CD4-positive, alpha-beta T cell treated with Interferon gamma for 1 hour (primary cell): ENCODE measurements at places on chromosomes 6 and 20.
A peak's percentile ranks its signal among the peaks of the same experiment; 100 is the strongest.

DNA sequence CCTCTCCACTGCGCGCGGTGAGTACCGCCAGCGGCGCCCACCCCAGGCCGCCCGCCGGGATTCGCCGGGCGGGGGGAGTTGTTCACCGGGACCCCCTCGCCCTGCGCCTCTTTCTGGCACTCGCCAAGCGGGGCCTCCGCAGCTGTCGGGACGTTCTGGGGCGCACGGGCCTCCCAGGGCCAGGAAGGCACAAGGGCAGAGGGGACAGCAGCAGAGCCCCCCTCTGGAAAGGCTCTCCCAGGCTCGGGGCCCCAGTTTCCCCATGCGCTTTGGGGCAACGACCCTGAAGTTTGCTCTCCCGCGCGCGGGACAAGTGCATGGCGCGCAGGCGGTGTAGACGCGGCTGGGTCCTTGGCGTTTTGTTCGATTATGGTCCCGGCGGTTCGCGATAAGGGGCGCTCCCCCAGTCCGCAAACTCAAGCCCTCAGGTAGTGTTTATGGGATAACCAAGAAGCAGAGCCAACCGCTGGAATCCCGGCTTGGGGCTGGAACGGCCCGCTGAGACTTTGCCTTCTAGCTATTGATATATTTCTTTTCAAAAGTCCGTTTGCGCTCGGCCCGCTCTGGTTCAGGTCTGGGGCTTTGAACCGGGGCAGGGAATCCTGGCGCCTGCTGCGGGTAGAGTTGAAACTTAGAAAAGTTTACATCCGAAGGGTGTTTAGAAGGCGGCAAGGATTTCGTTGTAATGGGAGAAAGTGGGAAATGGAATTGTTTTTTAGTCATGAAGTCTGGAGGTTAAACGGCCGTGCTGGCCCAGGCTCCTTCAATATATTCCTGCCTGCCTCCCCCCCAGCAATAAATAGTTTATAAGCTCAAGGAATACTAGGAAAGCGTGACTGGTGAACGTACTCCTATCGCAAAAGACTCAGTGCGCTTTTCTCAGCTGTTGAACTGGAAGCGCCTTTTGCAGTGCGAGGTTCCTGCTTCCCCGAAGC is 595 bp downstream of the EYA2 start:
- DNase-seq: no peak

DNA sequence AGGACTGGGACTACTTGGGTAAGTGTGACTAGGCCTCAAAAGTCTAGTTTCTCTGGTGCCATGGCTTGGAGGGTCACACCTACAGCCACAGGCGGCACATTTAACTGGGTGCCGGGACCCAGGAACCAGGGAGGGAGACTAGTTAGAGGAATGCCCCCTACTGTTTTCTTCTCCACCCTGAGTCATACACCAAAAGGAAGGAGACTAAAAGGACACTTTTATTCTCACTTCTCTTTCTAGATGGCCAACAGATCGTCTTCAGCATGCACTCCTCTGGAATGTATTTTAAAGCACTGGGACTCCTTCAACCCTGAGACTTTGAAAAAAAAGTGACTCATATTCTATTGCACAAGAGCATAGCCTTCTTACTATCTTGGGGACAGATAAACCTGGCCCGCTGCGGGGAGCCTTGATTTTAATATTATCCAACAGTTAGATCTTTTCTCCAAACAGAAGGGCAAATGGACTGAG is 33.4 kb downstream of the PLN start:
- DNase-seq: no peak

GRCh38 chr6:50816947-50817645 is 1.6 kb upstream of the TFAP2B start:
- no peak for DNase-seq

- DNase-seq: no peak
Measured at GRCh38 chr6:2545383-2546038, 205.2 kb downstream of the MYLK4 start.

DNA sequence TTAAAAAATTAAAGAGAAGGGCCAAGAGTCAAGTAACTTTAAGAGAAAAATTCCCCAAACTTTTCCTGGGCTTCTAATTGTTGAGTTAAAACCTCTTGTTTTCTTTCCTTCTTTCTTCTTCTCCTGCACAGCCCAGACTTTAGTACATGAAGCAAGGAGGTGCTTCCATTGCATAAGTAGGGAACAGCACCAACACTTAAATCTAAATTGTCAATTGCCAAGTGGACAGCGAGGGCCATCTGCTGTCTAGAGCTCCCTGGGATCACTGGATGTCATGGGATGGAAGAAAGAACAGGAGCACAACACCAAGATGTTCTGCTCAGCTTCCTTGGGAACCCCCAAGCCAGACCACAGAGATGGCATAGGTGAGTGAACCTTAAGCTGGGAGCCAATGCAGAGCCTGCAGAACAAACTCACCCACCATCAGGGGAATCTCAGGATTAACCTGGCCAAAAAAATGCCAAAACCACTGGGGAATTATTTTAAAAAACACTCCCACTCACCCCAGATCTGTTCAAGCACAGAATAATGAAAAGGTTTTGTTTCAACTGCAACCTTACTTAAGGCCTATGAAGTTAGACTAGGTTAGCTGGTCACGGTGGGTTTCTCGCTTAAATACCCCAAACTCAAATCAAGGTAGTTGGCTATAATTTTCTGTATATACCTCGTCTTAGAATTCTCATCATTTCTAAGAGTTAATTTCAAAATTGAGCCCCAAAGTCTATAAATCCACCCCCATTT is 67.8 kb downstream of the TNFRSF21 start:
- no peak for DNase-seq

DNA sequence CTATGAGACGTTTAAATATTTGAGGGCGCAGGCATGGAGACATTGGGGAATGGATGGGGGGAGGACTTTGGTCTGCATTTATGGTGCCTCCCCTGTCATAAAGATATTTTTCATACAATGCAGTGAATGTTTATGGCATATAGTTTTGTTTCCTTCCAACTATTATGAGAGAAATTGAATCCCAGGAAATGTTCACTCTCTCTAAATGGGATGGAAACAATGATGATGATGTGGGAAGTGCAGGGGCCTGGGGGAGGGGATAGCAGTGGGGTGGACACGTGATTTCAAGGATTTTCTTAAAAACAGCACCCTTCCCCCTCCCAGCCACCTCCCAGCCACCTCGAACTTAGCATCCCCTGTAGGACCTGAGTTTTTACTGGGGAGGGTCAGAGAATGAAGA is 69.9 kb downstream of the TOX2 start:
- no peak for DNase-seq

DNA sequence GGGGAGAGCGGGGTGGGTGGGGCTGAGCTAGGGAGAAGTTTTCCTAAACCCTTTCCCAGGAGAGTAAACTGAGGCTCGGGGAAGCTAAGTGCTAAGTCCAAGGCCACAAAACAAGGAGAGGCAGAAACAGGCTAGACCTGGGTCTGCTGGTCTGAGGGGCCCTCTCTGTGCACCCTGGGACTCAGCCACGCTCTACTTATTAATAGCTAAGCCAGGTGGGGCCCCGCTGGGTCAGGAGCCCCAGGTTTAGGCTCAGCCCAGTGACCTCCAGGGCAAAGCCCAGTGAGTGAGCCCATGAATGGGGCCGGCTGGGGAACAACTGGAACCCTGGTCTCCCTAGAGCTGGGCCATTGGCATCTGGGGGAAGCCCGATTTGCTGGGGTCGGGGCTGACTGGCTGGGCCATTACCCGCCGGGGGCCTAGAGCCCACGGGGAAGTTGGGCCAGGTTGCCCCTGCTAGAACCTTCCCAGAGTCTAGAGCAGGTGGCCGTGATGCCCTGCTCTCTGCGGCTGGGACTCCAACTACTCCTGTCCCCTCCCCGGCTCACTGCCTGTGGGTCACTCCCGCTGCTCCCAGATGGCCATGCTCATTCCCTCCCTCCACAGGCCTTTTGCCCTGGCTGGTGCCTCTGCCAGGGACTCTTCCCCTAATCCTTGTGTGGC is 24.1 kb upstream of the NOL4L start:
- no peak for DNase-seq

DNA sequence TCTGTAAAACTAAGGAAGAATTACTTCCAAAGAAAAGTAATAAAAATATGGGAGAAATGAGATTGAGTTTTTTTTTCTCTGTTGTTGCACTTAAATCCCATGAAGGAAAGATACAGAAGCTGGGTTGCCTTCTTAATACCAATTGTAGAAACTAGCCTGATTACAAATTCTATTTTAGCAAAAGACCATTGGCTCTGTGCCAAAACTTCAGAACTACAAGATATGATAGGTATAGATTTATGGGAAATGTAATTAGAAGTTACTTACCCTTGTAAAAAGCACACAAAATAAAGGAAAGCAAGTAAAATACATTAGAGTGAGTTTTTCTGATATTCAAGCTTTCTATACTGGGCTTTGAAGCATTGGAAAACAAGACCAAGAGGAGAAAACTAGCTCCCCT is 73.5 kb upstream of the SCGN start:
- DNase-seq: no peak

GRCh38 chr6:11069760-11070159 is 23.9 kb upstream of the SMIM13 start:
- no peak for DNase-seq

DNA sequence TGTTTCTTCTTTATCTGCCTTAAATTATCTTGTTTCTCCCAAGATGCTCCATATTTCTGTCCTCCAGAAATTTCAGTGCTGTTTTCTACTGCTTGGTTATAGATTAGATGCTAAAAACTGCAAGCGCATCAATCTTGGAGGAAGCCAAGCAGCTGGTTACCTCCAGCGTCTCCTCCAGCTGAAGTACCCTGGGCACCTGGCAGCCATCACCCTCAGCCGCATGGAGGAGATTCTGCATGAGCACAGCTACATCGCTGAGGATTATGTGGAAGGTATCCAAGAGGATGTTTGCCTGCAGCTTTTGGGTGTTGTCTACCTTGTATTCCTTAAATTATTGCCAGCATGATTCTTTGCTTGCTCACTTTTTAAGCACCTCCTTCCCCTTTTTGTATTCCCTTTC is 3.8 kb downstream of the ACTR5 start:
- DNase-seq: no peak

DNA sequence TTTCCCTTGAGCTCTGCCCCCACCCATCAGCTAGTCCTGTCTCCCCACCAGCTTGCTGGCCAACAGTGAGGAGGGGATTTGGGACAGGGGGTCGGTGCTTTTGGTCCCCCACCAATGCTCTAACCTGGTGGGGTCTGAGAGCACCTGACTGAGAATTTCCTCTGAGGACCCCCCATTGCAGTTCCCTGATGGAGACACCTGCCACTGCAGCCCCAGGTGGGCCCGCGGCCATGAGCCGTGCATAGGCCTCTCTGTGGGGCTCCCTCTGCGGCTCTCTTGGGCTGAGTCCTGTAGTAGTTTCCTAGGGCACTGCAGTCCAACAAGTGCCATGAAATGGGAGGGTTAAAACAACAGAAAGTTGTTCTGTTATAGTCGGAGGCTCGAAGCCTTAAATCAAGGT is 172.2 kb upstream of the SNX9 start:
- DNase-seq: no peak

DNA sequence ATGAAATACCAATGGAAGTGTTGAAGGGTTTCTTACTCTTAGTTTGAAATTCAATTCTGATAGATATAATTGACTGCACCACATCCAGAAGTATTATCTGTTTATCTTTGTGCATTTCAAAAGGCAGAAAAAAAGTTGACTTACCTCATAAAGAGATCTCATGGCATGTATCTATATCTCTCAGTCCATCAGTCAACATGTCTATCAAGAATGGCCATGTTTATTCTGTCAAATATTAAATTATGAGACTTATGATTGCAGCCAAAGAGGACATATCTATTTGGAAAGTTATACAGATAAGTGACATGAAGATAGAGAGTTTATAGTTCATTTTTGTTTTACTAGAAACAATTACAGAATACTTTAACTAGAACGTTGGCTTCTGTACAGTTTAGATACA is 277.8 kb downstream of the KHDC1L start:
- no peak for DNase-seq

- DNase-seq: no peak
Measured at GRCh38 chr6:44133003-44133931, 5.9 kb downstream of the TMEM63B start.

DNA sequence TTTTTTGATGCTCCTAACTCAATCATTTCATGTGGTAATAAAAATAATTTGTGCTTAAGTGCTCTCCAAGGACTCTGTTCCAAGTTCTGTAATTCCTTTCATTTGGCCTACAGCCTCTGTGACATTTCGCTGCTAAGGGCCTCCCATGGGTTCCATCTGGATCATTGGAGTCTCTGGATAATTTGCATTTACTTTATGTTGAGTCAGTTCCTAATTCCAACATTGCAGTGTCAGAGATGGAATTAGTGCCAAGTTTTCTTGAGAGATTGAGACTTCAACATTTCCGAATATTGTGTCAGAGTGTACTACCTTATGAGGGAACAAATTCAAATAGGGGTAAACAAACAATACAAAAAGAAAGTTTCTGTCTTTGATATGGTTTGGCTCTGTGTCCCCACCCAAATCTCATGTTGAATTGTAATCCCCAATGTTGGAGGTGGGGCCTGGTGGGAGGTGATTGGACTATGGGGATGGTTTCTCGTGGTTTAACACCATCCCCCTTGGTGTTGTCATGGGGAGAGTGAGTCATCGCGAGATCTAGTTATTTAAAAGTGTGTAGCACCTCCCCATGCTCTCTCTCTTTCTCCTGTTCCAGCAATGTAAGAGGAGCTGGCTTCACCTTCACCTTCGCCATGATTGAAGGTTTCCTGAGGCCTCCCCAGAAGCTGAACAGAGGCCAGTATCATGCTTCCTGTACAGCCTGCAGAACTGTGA is 244.1 kb upstream of the TBX18 start:
- no peak for DNase-seq

GRCh38 chr6:79902046-79902445 is 45.3 kb downstream of the ELOVL4 start:
- DNase-seq: no peak

GRCh38 chr6:6221787-6222535 is 98.5 kb downstream of the F13A1 start:
- no peak for DNase-seq

- DNase-seq: no peak
Measured at GRCh38 chr6:154476494-154476893, 34.0 kb downstream of the CNKSR3 start.

DNA sequence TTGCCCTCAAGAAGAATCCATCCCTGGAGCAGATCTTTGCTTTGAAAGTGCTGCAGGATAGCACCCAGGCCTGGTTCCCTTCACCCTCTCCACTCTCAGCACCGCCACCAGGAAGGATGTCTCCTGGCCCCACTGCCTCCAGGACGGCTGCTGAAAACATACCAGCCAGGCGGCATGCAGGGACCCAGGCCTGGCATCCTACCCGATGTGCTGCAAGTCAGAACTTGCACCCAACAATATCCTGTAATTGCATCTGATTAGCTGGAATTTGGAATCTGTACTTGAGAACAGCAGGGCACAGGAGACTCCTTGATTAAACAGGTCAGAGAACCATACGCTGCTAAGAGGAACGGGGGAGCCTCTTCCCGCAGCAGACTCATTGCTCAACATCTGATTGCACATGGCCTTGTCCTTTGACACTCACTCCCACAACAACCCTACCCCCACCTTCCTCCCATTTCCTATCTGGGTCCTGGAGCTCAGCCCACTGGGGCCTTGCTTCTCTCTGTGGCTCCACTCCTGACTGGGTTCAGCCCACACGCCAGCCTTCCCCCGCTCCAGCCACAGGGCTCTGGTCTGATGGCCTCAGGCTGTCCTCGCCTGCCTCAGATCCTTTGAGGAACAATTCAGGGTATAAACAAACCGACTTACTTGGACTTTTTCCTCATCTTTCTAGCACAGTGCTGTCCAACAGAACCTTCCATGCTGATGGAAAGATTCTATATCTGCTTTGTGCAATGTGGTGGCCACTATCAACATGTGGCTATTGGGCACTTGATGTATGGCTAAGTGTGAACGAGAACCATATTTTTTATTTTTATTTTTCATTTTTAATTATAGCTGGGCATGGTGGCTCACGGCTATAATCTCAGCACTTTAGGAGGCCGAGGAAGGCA is 78.0 kb downstream of the FGD2 start:
- peak; percentile 14 for DNase-seq

- no peak for DNase-seq
Measured at GRCh38 chr6:163695414-163695864, 280.9 kb downstream of the QKI start.
